ENCODE measurements at places on chromosomes 1 and 21.

- DNase-seq, result no peak
Observed at GRCh38 chr21:29546071-29546470, 247.3 kb downstream of the BACH1 start.

- peak; percentile 29 for DNase-seq
Observed at GRCh38 chr1:212485913-212486618, 53.3 kb downstream of the NENF start.

GRCh38 chr21:42975886-42976608 lies 1.7 kb downstream of the PKNOX1 start:
- no peak for DNase-seq

DNA sequence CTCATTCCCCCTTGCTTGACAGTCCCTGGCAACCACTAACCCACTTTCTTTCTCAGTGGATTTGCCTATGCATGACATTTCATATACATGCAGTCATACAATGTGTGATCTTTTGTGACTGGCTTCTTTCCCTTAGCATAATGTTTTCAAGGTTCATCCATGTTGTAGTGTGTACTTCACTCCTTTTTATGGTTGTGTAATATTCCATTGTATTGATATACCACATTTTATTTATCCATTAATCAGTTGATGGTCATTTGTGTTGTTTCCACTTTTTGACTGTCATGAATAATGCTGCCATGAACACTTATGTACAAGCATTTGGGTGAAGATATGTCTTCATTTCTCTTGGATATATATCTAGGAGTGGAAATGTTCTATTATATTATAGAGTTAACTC lies 127.7 kb upstream of the GRIK3 start:
- DNase-seq, result no peak

- no peak for DNase-seq
Observed at GRCh38 chr1:14217384-14217783, 381.1 kb upstream of the KAZN start.

DNA sequence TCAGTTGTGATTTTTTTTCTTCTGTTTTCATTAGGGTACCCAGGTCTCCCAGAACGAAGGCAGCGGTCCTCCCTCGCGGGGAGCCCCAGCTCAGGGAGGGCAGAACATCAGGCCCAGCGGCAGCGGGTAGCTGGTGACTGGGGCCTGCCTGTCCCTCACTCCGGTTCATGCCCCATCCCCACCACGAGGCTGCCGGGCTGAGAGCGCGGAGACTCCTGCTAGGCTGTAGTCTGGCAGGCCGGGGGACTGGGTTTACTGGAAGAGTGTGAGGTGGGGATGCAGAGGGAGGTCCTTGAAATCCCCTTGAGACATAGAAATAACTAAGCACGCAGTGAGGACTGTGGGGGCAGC lies 10.5 kb downstream of the BRINP2 start:
- no peak for DNase-seq

- DNase-seq, result no peak
Observed at GRCh38 chr21:46483300-46484295, 24.9 kb downstream of the DIP2A start.

GRCh38 chr1:8323706-8324105 lies 5.8 kb downstream of the SLC45A1 start:
- DNase-seq, result no peak

GRCh38 chr1:180631194-180631765 lies 542 bp upstream of the XPR1 start:
- no peak for DNase-seq

GRCh38 chr1:216815260-216816131 lies 92.3 kb upstream of the ESRRG start:
- DNase-seq, result peak; percentile 9

- no peak for DNase-seq
Observed at GRCh38 chr1:228423404-228424053, 6.9 kb upstream of the TRIM17 start.

- DNase-seq, result no peak
Observed at GRCh38 chr1:19960591-19960990, 18.8 kb downstream of the PLA2G2A start.

GRCh38 chr1:171642197-171642596 lies 10.3 kb downstream of the MYOC start:
- DNase-seq, result no peak

DNA sequence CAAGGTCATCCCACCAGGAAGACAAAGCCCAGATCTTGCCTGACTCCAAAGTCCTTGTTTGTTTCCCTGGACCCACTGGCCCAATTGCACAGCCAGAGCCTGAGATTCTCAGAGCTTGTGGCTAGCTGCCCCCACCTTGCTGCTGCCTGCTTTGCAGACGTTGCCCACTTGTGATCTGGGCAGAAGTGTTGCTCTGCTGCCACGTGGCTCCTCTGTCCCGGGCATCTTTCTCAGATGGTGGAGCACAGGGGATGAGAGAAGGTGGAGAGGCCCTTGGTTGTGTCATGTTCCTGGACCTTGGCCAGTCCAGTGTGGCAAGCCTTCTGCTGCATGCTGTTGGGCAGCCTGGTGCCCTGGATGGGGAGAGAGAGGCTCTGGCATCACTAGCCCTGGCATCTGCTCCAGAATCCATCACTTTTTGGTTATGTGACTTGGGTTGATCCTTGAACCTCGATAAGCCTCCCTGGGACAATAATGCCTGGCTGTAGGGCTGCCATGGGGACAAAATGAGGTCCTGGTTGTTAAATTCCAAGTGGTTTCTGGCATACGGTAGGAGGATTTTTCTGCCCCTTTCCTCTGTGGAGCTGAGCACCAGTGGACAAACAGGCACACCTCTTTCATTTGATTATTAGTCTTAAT lies 1.5 kb upstream of the NR0B2 start:
- no peak for DNase-seq

GRCh38 chr1:40411294-40411693 lies 37.8 kb downstream of the SMAP2 start:
- DNase-seq, result no peak

- DNase-seq, result no peak
Observed at GRCh38 chr1:230679825-230680224, 34.1 kb downstream of the AGT start.

DNA sequence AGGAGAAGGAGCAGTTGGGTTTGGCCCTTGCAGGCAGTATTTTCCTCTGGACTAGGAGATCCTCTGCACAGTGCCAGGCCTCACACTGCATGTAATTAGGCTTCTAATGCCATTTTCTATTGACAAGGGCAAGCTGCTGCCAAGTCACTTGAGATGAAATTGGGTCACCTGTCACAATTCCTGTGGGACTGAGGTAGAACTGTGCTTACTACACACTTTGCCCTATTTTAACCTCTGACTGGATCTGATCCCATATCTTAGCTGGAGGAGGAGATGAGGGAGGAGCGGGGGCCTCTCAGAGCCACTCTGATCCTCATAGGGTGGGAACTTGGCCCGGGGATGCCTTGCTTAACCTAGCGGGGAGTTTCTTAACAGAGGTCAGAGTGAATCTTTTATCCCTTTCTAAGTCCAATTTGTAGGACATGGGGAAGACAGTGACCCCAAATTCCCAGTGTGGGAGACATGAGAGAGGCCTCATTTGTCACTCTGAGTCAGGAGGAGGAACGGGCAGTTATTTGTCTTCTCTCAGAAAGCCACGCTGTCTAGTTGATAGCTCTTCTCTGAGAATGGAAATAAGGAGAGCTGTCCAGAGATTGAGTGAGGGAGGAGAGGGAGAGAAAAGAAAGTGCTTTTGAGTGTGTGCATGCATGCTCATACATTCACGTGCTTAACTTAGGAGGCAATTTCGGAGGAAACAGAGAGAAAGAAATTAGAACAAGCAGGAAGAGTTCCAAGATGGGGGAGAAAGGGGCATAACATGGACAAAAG lies 121.3 kb downstream of the CACNA1E start:
- DNase-seq, result no peak

DNA sequence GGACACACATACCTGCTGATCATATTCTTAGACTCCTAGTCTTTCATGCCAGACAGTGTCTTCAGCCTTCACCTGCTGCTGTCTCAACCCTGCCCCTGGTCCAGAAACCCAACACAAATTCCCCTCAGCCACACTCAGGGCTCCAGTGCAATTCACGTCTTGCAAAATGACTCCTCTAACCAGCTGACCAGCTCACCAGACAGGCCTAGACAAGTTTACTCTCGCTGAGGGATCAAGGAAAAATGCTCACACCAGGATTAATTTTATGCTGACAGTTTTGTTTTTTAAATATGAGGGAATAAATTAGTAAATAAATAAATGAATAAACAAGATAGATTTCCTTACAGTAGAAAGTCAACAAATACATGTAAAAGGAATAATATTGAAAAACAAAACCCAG lies 28.5 kb downstream of the CCDC185 start:
- no peak for DNase-seq

GRCh38 chr1:93771843-93772242 lies 90.2 kb upstream of the BCAR3 start:
- no peak for DNase-seq

- peak; percentile 84 for DNase-seq
Observed at GRCh38 chr1:14304381-14304865, 294.1 kb upstream of the KAZN start.

- DNase-seq, result peak; percentile 43
Observed at GRCh38 chr1:51506537-51506936, 12.5 kb downstream of the EPS15 start.

DNA sequence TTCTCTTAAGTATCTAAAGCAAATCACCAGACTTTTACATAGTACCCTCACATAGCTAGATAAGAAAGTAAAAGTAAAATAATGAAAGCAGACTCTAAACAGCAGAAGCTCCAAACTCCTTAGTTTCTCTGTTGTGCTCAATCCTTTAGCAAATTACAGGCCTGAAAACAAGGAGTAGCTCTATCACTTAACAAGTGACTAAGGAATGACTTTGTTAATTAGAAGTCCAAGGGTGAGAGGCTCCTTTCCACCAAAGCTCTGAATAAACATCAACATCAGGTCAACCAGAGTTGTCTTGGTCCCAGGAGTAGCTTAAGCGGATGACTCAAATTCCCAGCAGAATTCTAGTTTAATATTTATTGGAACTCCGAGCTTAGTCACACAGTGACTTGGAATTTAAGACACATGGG lies 5.9 kb downstream of the NRIP1 start:
- DNase-seq, result no peak

- DNase-seq, result no peak
Observed at GRCh38 chr1:44012941-44013609, 18.2 kb downstream of the SLC6A9 start.

DNA sequence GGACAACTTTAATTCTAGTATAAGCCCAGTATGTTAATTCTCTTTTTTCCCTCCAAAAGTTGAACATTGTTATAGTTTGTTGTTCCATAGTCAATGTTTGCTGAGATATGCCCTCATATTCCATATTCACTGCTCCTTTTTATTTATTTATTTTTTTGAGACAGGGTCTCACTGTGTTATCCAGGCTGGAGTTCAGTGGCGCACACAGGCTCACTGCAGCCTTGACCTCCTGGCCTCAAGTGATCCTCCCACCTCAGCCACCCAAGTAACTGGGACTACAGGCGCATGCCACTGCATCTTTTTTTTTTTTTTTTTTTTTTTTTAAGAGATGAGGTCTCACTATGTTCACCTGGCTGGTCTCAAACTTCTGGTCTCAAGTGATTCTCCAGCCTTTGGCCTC lies 38.7 kb downstream of the GFI1 start:
- DNase-seq, result no peak

GRCh38 chr1:205972491-205973168 lies 29.4 kb upstream of the SLC26A9 start:
- DNase-seq, result no peak

GRCh38 chr1:89763649-89763986 lies 57.2 kb upstream of the LRRC8D start:
- no peak for DNase-seq

DNA sequence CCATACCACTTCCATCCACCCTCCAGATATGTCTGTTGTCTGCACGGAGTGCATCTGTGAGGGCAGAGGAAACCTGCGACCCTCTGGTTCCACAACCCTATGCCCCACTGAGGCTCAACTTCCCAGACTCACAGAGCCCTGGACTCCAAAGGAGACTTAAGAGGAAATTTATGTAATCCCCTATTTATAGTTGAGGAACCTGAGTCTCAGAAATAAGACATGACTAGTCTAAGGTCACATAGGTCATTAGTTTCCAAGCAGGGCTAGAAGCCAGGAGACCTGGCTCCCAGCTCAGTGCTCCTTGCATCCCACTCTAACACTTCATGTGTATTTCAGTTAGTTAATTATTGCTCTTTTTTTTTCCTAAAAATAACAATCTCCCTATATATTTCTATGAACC lies 15.7 kb upstream of the LEMD1 start:
- DNase-seq, result no peak

DNA sequence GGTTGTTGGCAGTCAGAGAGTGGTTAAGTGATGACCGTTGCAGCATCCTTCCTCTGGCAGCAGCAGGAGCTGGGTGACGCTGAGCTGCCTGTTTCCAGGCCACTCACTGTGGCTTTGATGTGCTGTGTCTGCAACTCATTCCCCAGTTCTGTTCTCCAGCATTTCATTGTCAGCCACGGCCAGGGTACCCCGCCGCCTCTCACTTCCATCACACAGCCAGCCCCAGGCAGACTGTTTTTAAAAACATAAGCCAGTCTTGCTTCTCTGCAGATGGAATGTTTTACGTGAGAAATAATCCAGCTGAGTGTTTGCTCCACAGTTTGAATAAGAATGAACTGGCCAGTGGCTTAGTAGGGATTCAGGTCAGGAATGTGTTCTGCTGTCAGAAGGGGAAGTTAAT lies 21.5 kb upstream of the ST6GALNAC3 start:
- DNase-seq, result no peak

DNA sequence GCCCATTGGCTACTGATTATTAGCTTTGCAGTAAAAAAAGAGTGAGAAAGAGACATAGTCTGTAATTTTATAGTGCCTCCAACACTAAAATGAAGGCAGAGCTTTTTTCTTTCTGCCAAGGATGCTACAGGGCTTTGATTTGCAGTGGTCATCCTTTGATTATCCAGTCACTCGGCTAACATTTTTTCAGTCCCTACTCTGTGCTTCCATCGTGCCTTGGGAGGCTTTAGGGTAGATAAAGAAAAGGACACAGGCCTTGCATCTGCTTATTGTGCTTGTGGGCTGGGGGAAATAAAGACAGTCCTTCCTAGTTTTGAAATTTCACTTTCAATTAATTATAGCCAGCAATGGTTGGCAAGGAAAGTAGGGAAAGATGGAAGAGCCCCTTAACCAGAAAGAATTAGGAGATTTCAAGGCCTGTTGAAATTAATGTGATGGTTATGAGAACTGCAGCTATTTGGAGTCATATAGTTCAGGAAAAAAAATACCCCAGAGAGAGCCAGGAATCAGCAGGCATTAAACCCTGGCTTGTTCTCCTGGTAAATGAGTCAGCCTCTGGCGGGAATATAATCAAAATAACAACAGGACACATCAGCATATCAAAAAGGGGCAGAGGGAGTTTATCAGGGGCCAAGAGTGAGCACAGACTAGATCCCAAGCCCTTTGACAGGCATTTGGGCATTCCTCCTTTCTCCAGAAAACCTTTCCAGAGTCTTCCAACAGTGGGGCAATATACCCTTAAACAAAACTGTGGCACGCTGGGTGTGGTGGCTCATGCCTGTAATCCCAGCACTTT lies 27.4 kb downstream of the CACHD1 start:
- no peak for DNase-seq

DNA sequence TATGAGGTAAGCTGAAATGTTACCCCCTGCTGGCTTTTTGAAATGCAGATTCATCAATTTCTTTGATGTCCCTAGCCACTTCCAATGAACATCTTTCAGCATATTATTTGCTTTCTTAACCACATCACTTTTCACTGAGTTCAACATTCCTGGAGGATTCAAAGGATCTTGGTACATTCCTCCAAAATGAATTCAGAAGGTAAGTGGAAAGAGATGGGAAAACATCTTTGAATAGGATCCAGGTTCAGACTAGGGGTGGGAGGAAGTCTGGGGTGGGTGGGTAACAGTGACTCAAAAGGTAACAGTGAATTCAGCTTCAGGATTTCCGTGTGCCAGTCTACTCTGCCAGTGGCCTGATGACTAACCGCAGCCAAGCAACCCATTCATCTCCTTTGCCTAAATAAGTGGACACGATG lies 180.7 kb downstream of the ZC3H11B start:
- no peak for DNase-seq

GRCh38 chr1:193472430-193472829 lies 286.0 kb upstream of the B3GALT2 start:
- DNase-seq, result no peak
